ENCODE measurements at places on chromosomes 2 and 18.

- no peak for DNase-seq
These were observed 203.5 kb downstream of the LPIN1 start for GRCh38 chr2:11949732-11950523.

- DNase-seq, result no peak
These were observed 48.7 kb downstream of the FMNL2 start for GRCh38 chr2:152383702-152384101.

- DNase-seq, result no peak
These were observed 27.2 kb downstream of the SCYGR8 start for GRCh38 chr2:227772932-227773331.

DNA sequence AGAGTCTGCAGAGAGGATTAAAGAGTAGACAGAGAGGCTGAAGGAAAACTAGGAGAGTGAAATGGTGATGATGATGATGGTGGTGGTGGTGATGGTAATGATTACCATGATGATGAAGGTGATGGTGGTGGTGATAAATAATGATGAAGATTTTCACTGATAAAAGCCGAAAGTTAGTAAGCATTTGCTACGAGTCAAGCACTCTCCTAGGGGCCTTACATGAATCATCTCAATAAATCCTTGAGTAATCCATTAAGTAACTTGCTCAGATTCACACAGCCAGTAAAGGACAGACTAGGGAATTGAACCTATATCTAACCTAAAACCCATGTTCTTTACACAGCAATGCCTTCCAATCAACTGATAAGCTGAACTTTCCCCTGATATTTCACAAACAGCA, 106.7 kb upstream of the PGAP1 start:
- no peak for DNase-seq

DNA sequence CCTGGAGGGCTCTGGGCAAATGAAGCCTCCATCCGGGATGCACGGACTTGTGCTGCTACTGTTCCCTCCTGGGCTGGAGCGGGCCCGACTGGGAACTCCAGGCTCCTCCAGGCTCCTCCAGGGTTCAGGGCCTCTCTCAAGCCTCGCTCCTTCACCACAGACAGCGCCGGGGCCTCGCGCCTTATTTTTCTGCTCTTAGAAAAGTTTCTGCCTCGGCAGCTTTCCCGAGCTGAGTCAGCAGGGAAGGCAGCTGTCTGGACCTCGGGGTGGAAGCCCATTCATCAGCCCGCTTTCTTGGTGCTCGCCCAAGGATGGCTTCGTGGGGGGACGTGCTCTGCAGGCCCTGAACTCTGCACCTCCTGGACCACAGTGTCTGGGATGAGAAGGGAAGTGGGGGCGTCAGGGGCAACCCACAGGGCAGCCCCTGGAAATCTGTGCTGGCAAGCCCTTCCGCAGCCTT, 12.9 kb upstream of the TEX51 start:
- DNase-seq, result no peak
